HFFc6 (cell line): ENCODE measurements at places on chromosomes 2 and 18.

GRCh38 chr18:65567372-65567771, 183.4 kb upstream of the CDH7 start:
- H3K27ac ChIP-seq = no peak overlapping the region
- H3K4me3 ChIP-seq = no peak overlapping the region
- H3K36me3 ChIP-seq = no peaks in the 10 kb centered on the region
- no peak for DNase-seq
- H3K27me3 ChIP-seq = no peaks in the 10 kb centered on the region
- no peaks in the 10 kb centered on the region for H3K4me1 ChIP-seq

DNA sequence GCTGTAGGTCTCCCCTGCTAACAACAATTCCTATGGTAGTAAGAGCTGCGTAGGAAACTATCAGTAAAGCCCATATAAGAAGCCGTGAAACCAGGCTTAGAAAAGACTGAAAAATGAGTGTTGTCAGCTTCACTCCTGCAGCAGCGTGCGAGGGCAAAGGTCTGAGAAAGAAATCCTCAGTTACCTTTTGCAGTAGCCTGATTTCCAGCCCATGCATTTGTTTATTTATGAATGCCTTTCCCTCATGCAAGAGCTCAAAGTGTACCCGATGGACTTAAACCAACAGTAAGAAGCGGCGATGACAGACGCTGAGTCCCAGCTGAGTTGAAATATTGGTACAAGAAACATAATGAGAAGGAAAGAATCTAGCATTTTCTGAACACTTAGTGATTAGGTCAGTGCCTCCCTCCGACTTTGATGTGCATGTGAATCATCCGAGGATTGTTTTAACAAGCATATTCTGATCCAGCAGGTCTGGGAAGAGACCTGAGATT, 15.0 kb upstream of the POLI start:
- DNase-seq = peak; percentile 7
- H3K4me1 ChIP-seq = peaks cover 22% of the 10 kb centered on the region
- peaks cover 3% of the 10 kb centered on the region; the same call in 1 of the 2 replicates for H3K27me3 ChIP-seq
- peak overlapping the region; percentile 55 for H3K4me3 ChIP-seq
- H3K36me3 ChIP-seq = no peaks in the 10 kb centered on the region
- no peak overlapping the region for H3K27ac ChIP-seq

GRCh38 chr18:39962546-39962945, 1992.5 kb upstream of the PIK3C3 start:
- peaks cover 17% of the 10 kb centered on the region; the same call in 1 of the 2 replicates for H3K4me1 ChIP-seq
- H3K4me3 ChIP-seq = no peak overlapping the region
- H3K36me3 ChIP-seq = no peaks in the 10 kb centered on the region
- no peaks in the 10 kb centered on the region for H3K27me3 ChIP-seq
- no peak overlapping the region for H3K27ac ChIP-seq

DNA sequence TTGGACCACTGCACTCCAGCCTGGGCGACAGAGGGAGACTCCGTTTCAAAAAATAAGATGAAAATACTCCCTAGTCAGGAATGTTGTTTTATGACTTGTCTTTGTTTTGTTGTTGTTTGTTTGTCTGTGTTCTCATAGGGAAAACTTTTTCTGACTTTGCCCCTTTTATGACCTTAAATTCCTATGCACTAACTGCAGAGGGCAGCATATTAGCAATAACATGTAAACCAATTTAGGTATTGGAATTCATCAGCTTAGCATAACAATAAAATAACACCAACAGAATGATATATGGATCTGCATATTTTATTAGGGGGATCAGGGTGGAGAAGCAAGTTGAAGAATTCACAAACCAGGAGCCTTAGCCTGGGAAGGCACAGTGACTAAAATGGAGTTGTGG, 631.5 kb downstream of the SUCLG1 start:
- no peak overlapping the region for H3K27ac ChIP-seq
- H3K4me1 ChIP-seq = no peaks in the 10 kb centered on the region
- H3K36me3 ChIP-seq = no peaks in the 10 kb centered on the region

DNA sequence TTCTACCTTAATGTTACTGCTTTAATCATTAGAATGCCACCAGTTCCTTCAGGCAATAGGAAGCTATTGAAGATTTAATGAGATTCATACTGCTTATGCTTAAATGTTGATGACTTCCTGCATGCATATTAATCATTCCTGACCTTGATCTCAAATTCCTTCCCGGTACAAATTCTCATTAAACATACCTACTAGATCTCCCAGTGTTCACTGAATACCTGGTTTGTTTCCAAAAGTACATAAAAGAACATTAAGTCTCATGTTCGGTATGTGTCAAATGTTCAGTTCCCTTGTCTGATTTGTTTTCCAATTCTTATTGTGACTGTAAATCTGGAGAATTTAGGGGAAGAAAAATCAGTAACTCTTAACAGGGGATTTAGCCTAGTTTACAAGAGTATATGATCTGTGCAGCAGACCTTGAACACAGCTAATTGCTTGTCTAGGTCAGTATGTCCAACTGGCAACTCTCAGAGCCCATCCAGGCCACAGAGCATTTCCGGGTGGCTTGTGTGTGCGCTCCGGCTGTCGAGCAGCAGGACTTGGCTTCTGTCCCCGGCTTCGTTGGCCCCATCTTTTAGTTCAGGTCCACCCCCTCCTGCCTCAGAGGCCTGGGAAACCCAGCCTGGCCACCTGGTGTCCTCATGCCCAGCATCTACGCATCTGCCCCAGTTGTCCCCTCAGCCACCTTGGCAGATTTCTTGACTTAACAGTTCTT, 13.1 kb downstream of the METAP1D start:
- no peak overlapping the region for H3K27ac ChIP-seq
- H3K4me1 ChIP-seq = peaks cover 26% of the 10 kb centered on the region
- H3K36me3 ChIP-seq = peaks cover 9% of the 10 kb centered on the region; the same call in 1 of the 2 replicates
- DNase-seq = no peak
- peaks cover 3% of the 10 kb centered on the region for H3K27me3 ChIP-seq

- H3K4me1 ChIP-seq = peaks cover 26% of the 10 kb centered on the region
- DNase-seq = no peak
- peaks cover 8% of the 10 kb centered on the region for H3K27me3 ChIP-seq
- no peak overlapping the region for H3K4me3 ChIP-seq
These were observed 54.5 kb upstream of the TMEM163 start for GRCh38 chr2:134773335-134773734.

GRCh38 chr2:51782921-51783765, 751.2 kb upstream of the NRXN1 start:
- no peak for DNase-seq
- H3K4me1 ChIP-seq = peaks cover 10% of the 10 kb centered on the region
- no peaks in the 10 kb centered on the region for H3K27me3 ChIP-seq

- no peaks in the 10 kb centered on the region; the same call in 1 of the 2 replicates for H3K27me3 ChIP-seq
- H3K4me3 ChIP-seq = no peak overlapping the region
- no peak overlapping the region for H3K27ac ChIP-seq
- H3K4me1 ChIP-seq = no peaks in the 10 kb centered on the region
These were observed 117.9 kb upstream of the ZBTB14 start for GRCh38 chr18:5413447-5413846.

DNA sequence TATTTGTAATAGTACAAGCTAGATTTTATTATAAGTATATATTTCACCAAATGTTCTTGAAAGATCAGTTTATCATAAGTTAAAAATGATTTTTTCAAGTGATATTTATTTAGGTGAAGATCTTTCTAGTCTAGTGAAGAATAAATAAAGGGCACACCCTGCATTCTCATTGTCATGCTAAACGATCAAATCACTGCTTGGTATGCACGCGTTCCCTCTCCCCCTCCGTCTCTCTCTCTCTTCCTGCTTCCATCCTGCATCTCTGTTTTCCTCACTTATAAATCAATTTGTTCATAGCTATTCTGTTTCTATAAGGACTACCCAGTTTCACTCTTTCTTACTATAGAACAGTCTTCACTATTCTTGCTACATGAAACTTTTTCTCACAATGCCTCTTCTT, 1067.4 kb downstream of the LRP1B start:
- no peaks in the 10 kb centered on the region for H3K27me3 ChIP-seq
- no peak for DNase-seq
- no peaks in the 10 kb centered on the region for H3K36me3 ChIP-seq
- H3K4me3 ChIP-seq = no peak overlapping the region

GRCh38 chr2:239436669-239437335, 36.0 kb upstream of the HDAC4 start:
- peaks cover 29% of the 10 kb centered on the region for H3K27me3 ChIP-seq
- H3K4me1 ChIP-seq = peaks cover 12% of the 10 kb centered on the region
- no peak overlapping the region for H3K4me3 ChIP-seq
- H3K36me3 ChIP-seq = no peaks in the 10 kb centered on the region
- DNase-seq = no peak

- H3K27ac ChIP-seq = no peak overlapping the region
- no peaks in the 10 kb centered on the region for H3K4me1 ChIP-seq
- no peak for DNase-seq
- peaks cover 5% of the 10 kb centered on the region; the same call in 1 of the 2 replicates for H3K36me3 ChIP-seq
- no peak overlapping the region for H3K4me3 ChIP-seq
These were observed 618.1 kb upstream of the FSHR start for GRCh38 chr2:49772299-49772970.

- H3K4me3 ChIP-seq = no peak overlapping the region
- peaks cover 19% of the 10 kb centered on the region for H3K4me1 ChIP-seq
- H3K27me3 ChIP-seq = no peaks in the 10 kb centered on the region
- no peak for DNase-seq
These were observed 2.7 kb downstream of the LNPK start for GRCh38 chr2:175999283-175999819.

- DNase-seq = no peak
- H3K4me3 ChIP-seq = no peak overlapping the region
- H3K36me3 ChIP-seq = no peaks in the 10 kb centered on the region
- H3K27me3 ChIP-seq = no peaks in the 10 kb centered on the region; the same call in 1 of the 2 replicates
These were observed 951.3 kb downstream of the TSN start for GRCh38 chr2:122706757-122707223.

DNA sequence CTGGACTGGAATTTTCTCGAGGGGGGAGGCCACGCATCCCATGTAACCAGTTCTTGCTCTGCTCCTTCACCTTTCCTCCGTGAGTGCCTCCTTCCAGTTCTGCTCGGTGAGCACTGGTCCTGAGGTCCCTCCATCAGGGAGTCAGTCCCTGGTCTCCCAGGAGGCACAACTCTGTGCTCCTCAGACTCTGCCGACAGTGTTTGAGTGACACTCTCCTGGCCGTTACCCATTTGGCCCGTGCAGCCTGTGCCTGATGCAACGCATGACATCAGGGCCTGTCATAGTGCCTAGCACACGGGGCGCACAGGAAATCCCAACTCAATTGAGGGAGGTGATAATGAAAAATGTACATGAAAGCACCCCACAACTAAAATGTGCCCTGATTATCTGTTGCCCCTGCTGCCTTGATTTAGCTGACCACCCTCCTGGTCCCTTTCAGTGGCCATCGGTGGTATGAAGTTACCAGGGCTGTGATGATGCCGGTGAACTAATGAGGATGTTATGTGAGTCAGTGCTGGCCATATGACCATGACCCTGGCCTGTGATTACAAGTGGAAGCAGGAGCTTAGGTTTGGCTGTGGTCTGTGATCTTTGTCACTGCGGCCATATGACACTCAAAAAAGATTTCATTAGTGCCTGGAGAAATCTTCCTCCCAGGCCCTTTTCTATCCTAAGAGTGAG, 144.6 kb downstream of the TDRD15 start:
- peaks cover 1% of the 10 kb centered on the region; the same call in 1 of the 2 replicates for H3K27me3 ChIP-seq
- no peak for DNase-seq
- H3K36me3 ChIP-seq = peaks cover 4% of the 10 kb centered on the region; the same call in 1 of the 2 replicates
- no peak overlapping the region for H3K27ac ChIP-seq
- no peak overlapping the region for H3K4me3 ChIP-seq
- no peaks in the 10 kb centered on the region for H3K4me1 ChIP-seq

DNA sequence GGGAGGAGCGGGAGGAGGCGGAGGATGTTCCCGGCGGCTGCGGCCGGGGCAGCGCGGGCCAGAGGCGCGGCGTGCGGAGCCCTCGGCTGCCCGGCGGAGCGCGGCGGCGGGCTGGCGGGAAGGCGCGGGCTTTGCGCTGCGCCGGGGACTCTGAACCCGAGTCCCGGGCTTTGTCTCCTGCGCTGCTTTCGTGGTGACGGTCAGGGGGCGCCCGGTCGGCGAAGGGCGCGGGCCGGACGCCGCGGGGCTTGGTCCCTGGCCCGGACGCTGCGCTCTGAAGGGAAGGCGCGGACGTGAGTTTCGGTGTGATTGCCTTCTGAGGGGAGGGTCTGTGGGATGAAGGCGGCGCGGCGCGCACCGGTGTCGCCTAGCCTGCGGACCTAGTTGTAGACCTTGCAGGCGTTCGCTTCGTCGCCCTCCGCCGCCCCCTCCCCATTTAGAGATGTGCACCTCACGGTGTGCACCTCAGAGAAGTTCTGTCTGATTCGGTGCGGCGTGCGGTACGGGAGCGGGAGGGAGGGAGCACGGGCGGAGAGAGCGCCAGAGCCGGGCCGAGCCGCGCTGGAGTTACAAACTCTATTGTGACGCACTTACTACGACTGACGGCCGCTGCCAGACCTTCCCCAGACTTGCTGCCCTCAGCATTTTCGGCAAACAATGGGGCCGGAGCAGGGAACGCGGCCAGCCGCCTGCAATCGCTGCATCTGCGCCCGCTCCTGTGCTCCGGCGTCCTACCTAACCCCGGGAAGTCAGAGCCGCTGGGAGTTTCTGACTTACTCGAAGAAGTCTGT, 2.1 kb downstream of the BCL2L11 start:
- H3K27me3 ChIP-seq = peaks cover 9% of the 10 kb centered on the region; the same call in 1 of the 2 replicates
- H3K36me3 ChIP-seq = no peaks in the 10 kb centered on the region
- peak; percentile 42 for DNase-seq
- peak overlapping the region; percentile 88 for H3K4me3 ChIP-seq
- peak overlapping the region; percentile 49 for H3K27ac ChIP-seq
- H3K4me1 ChIP-seq = peaks cover 10% of the 10 kb centered on the region

DNA sequence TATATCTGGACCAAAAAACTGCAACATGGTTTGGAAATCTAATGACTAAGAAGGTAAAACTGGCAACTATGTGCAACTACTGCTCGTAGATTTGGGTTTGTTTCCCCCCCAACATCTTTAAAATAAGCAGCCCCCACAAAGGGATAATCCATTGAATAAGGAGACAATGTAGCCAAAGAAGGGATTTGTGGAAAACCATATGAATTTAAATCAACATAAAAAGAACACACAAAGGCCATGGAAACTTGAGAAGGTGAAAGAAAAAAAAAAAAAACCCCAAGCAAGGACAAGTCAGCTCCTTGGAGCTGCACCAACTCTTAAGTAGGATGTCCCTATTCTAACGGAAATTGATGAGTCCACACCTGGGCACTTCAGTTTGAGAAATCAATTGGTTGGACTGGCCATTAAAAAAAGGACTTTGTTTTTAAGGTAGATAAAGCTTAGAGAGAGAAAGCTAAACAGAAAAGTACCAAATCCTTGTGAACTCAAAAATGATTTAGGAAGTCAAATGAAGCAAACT, 53.7 kb upstream of the ST8SIA5 start:
- H3K4me3 ChIP-seq = no peak overlapping the region
- peaks cover 14% of the 10 kb centered on the region for H3K4me1 ChIP-seq
- no peaks in the 10 kb centered on the region for H3K36me3 ChIP-seq
- DNase-seq = no peak

GRCh38 chr2:218407717-218408116, 8.0 kb downstream of the CTDSP1 start:
- DNase-seq = no peak
- H3K27me3 ChIP-seq = peaks cover 9% of the 10 kb centered on the region

GRCh38 chr2:164046040-164046439, 310.2 kb upstream of the FIGN start:
- no peaks in the 10 kb centered on the region for H3K36me3 ChIP-seq
- no peaks in the 10 kb centered on the region for H3K4me1 ChIP-seq
- H3K27me3 ChIP-seq = peaks cover 1% of the 10 kb centered on the region; the same call in 1 of the 2 replicates
